ENCODE measurements at places on chromosomes 7 and 10.
A peak's percentile ranks its signal among the peaks of the same experiment; 100 is the strongest.

DNA sequence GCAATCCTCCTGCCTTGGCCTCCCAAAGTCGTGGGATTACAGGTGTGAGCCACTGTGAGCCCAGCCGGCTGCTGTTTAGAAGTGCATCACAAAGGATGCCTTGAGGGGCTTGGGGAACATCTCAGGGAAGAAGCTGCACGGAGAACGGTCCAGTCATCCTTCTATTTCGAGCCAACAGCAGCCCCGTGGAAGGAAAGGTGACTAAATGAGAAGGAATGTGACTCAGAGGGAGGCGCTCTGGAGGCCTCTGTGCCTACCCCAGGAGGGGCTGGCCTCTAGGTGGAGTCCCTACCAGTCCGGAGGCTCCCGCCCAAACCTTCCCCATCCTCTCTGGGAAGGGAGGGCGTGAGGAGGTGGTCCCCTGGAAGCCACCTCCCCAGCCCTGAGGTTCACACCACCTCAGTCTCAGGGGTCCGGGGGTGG is 76.2 kb downstream of the CTBP2 start:
- peak; percentile 95 for DNase-seq

DNA sequence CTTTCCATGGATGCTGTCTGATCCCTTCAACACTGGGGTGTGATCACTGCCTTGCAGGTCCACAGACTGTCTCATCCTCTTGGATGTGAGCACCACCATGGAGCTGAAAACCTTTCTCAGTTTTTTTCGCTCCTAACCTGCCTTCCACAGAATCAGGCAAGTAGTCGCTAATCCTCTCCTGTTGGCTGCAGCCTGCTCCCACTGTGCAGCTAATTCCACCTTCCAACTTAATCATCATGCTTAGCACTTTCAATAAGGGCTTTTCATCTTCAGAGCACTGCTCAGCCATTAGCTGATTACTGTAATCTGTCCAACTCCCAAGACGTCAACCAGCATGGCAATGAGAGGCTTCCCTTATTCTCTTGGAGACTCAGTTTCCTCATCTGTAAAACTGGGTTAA is 15.1 kb upstream of the CDH23 start:
- DNase-seq, result no peak

- no peak for DNase-seq
Observed at GRCh38 chr7:36663481-36663880, 60.8 kb downstream of the AOAH start.

GRCh38 chr7:17339139-17339538 is 40.7 kb downstream of the AHR start:
- peak; percentile 55 for DNase-seq

- DNase-seq, result no peak
Observed at GRCh38 chr7:17132726-17133125, 165.7 kb upstream of the AHR start.

DNA sequence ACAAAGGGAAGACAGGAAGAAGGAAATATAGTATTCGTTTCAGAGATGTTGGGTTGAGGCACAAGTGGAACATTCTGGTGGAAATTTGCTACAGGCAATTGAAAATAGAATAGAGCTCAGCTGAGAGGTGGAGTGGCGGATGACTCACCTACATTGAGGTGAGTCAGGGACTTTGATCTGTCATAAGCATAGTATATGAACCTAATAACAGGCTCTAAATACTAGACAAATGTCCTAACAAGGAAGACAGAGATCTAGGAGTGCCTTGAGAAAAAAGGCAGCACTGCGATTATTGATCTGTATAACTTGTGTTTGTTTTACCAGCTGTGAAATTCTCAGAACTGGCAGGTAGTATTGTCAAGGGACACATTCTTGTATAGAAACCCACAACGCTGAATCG is 907 bp upstream of the IFRD1 start:
- peak; percentile 52 for DNase-seq

GRCh38 chr10:97726636-97727178 is 10.2 kb upstream of the ZFYVE27 start:
- DNase-seq, result peak; percentile 86

DNA sequence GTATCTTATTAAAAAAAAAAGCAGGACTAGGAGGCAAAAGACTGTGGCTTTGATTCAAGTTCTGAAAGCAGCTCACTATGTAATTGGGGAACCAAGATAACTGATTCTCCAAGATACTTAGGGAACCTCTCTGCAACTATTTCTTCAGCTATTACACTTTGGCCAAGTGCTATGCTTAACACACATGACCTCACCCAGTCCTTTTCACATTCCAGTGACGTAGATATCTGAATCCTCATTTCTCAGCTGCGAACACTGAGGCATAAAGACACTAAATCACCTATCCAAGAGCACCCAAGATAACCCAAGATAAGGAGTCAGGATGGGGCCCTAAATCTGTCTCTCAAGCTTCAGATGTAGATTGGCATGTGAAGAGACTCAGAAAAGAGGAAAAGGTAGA is 133.6 kb downstream of the GLI3 start:
- DNase-seq, result peak; percentile 67

- peak; percentile 33 for DNase-seq
Observed at GRCh38 chr7:80879849-80880248, 39.0 kb downstream of the SEMA3C start.

DNA sequence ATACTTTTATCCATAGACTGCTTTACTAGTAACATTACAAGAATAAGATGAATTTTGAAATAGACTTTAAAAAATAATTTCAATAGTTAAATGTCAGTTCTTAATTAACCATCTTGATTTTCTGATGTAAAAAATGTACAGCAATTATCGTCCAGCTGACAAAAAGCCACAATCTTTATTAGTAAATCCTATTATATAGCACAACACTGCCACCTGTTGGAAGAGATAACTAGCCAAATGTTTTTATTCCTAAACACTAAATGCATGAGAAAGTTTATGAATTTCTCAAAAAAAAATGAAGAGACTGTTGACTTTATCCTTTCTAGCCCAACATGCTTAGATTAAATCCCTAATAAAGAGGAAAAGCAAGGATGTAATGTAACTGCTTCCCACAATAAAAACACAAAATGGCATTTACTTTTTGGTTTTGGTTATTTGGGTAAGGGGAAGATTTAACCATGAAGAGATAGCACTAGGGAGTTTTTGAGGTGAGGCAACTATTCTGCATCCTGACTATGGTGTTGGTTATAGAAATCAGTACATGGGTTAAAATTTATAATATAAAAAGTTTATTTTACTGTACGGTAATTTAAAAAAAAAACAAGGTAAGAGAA is 8.0 kb downstream of the COA1 start:
- DNase-seq, result peak; percentile 58

- DNase-seq, result no peak
Observed at GRCh38 chr7:16816824-16817223, 12.0 kb upstream of the AGR2 start.

- no peak for DNase-seq
Observed at GRCh38 chr10:13092291-13093102, 7.5 kb upstream of the OPTN start.

DNA sequence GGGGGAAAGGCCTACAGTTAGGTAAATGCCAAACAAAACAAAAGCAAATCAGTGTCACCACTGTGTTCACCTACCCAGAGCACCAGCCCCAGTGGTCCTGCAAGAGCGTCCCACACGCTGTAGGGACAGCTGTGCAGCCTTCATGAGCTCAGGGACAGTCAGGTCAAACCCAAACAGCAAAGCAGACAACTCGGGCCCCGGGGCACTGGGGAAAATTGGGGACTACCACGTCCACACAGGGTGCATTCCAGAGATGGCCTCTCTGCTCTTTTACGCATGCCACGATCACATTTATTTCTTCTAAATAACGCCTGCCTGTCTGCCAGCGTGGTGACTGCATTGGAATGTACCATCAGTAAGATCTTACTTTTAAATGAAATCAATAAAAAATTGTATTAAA is 21.7 kb downstream of the EBF3 start:
- no peak for DNase-seq

DNA sequence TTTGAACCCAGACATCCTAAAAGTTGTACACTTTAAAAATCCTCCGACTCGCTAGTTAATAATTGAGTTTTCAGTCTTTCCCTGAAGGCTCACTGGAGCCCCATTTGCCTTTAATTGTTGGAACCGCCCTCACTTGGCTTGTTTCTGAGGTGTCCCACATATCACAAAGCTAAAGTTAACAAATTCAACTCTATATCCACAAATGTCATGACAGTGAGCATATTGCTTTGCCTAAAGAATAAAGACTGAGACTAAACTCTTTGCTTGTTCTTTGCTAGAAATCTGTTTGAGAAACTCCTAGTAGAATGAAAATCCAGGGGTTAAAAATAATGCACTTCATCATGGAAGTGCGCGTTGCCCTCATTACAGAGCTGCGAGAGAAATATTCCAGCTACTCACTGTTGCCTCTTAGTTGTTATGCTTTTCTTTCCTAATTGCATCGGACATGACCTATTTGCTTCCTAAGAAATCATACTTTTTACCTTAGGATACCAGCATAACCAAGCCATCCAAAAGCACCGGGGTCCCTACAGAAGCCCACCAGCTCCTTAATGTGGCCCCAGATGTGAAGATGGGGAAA is 752 bp downstream of the THSD7A start:
- peak; percentile 31 for DNase-seq

- peak; percentile 78 for DNase-seq
Observed at GRCh38 chr7:36600869-36601530, 123.3 kb downstream of the AOAH start.

GRCh38 chr7:64672414-64672813 is 6.5 kb downstream of the ZNF107 start:
- no peak for DNase-seq

Data from iris pigment epithelial cell (primary cell).